ENCODE measurements at places on chromosomes 13 and 19.

GRCh38 chr13:59034198-59034597 is 1129.5 kb downstream of the DIAPH3 start:
- DNase-seq: no peak

- DNase-seq: no peak
These were observed 26.2 kb downstream of the TMEM161A start for GRCh38 chr19:19111967-19112580.

- DNase-seq: peak; percentile 51
These were observed at the start of gene LHFPL6 for GRCh38 chr13:39602614-39603366. Gene LHFPL6 (minus strand): TSS chr13:39603193.

DNA sequence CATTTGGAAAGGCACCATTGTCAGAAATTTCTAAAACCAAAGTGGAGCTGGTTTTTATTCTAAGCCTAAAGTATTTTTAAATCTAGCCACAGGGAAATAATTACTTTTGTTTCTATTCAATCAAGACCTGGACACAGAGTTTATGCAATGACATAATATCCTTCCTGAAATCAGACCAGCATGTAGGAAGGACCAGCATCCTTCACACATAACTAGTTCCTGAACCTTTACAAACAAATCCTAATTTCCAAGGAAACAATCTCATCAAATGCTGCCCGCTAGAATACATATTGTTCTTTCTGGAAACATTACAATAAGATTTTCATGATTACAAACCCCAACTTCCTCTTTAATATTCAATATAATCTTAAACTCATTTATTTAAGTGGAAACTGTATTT is 1.5 kb downstream of the STARD13 start:
- no peak for DNase-seq

GRCh38 chr19:18796239-18796638 is 5.1 kb upstream of the COMP start:
- no peak for DNase-seq

GRCh38 chr19:40724855-40725254 is 7.9 kb downstream of the ITPKC start:
- no peak for DNase-seq

GRCh38 chr19:33171222-33171795 is 22.8 kb upstream of the LRP3 start:
- DNase-seq: no peak

- DNase-seq: no peak
These were observed 59.4 kb downstream of the ZNF708 start for GRCh38 chr19:21269813-21270212.

DNA sequence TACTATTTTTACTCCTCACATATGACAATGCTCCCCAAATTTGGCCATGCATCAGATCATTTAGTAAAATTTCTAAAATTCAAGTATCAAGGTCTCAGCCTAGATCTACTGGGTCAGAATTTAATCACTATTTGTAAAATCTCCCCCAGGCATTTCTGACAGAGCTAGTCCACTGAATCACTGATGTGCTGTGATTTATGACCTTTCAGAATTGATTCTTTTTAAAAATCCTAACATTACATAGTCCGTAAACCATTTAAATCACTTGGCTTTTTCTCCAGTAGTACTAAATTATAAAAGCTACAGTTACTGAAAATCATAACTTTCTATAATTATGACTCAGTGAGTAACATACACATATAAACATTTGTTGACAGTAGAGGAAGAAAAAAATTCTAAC is 92.8 kb upstream of the RAP2A start:
- DNase-seq: no peak

DNA sequence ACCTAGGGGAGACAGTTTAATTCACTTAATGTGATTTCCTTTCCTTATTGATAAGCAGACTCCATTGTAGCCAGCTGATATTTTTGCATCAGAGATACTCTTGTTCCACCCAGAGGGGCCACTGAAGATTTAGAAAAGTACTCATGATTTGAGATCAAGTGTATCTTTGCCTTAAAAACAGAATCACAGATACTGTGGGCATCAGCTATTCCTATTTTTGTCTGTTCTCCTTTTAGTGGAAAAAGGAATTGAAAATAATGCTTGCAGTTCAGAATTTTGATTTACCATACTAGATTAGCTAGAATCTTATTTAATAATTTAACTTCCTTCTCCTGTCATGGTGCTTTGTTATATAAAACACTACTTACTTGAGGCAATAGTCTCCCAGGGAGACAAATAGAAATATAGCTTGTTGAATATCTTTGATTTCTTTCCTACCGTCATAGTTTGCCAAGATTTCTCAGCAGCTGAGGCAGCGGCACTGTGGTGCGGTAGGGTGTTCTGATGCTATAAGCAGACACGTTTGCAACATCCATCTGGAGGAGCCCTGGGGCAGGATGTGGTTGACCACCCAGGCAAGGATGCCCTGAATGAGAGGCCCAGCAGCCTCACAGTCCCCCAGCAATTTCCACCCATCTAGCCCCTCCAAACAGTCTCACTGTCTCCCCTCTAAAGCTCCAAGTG is 47.0 kb upstream of the RAP2A start:
- DNase-seq: no peak

GRCh38 chr19:18230941-18231734 is 4.9 kb upstream of the PDE4C start:
- no peak for DNase-seq

DNA sequence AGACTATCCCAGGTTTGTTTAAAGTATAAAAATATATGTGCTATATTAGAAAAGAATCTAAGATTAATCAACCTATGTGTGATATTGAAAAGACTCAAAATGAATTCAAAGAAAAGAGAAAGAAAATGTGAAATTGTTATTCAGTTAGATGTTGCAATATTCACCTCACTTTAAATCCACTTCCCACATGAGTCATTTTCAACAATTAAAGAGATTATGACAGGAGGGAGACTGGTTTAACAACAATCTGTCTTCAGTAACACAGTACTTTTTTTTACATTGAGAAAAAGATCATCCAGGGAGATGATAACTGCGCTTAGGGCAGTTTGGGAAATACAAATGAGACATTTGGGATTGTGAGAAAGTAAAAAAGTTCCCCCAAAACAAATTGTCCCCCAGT is 1246.2 kb downstream of the SLITRK1 start:
- no peak for DNase-seq

- no peak for DNase-seq
These were observed 425.5 kb downstream of the PCDH20 start for GRCh38 chr13:60990032-60990733.

GRCh38 chr13:75762076-75762937 is 126.2 kb downstream of the LMO7 start:
- peak; percentile 51 for DNase-seq

DNA sequence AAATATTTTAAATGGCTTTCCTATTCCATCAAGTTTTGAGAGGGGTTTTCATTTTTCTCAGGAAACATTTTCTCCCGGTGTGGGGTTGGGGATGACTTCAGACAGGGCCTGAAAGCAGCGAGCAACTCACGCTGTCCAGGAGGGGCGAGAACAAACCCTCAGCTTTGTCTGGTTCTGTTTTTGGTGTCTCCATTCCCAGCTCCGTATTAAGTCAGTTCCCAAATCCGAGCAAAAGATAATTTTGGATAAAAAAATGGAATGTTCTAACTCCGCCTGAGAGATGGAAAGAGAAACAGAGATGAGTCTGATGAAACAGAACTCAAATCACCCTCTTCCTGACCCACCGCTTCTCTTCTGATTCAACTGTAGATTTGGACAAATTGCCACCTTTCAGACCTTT is 38.4 kb downstream of the RFX2 start:
- no peak for DNase-seq

DNA sequence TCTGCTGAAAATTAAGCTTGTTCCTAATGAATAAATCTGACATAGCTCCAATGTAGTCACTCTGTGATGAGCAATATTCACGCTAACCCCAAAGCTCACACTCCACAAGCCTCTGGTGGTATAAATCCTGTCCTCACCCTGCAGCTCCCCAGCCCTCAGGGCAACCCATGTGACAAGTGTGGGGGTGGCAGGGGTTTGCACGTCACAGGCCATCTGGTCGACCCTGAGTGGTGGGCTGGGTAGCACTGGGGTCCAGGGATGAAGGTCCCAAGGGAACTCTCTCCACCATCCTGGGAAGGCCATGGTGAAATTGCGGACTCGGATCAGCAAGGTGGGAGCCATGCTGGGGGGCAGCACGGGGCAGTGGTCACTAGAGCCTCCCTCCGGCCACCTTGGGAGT is 100.0 kb upstream of the SOX1 start:
- no peak for DNase-seq

DNA sequence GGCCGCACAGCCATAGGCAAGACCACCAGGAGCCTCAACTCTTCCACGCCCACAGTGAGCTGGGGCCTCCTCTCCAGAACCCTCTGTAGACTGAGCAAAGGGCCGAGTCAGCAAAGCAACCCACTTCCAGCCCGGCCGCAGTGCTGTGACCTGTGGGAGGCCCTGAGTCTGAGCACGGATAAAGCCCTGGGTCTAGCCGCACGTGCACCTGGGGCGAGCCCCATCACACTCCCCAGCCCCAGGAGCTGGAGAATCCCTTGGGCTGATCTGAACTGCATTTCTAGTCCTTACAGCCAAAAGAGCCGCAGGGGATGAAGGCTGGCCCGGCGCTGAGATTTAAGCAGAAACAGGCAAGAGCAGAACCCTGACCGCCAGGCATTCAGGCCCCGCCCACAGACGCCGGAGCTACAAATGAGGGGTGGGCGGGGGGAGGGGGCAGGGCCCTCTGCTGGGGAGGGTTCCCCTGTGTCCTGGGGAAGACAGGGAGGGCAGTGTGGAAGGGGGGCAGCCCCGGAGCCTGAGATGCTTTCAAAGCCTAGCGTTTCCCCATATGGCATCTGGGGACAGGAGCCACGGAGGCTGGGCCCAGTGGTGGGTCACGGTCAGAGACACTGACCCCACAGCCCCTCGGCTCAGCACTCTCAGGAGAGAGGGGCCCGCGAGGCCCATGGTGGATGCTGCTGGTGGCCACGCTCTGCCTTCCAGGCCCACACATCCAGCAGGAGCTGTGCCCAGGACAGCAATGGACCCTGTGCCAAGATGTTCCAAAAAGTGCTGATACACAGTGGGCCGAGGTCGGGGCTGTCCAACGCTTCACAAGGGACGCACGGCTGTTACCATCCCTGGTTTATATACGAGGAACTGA is 4.9 kb downstream of the TMEM259 start:
- DNase-seq: no peak

GRCh38 chr13:69912630-69913029 is 195.0 kb upstream of the ATXN8OS start:
- no peak for DNase-seq

DNA sequence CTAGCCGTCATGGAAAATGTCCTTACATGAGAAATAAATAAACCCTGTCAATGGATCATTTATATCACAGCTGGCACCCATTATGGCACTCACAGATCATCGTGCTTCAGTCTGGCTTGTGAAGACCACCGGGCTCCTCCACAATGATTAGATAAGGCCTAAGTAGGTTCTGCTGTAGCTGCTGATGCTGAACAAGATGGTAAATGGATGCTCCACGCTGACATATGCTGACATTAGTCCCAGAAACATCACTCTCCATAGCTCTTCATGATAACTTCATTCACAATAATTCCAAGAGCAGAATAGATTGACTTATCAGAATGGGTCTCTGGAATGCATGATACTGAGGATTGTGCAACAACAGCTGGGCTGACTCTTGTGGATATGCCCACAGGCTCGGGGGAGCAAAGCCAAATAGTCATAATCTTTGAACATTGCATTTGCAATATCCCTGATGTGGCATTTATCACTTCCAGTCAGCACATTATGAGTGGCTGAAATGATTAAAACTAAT is 63.8 kb upstream of the RXFP2 start:
- no peak for DNase-seq

DNA sequence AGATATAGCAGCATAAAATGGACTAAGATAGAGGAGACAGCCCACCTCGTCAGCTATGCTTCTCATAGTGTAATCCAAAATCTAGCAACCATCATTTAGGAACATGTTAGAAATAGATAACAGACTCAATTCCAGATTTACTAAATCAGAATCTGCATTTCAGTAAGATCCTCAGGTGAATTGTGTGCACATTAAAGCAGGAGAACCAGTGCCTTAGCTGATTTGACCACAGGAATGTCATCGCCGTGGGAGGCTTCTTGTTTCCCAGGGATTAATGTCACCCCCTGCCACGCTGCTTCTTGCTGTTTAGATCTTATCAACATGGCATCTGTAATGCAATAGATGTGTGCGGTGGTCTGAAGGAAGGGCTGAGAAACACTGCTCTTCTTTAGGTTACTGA is 84.0 kb downstream of the GPC5 start:
- no peak for DNase-seq

GRCh38 chr13:71634602-71635443 is 232.2 kb downstream of the DACH1 start:
- DNase-seq: no peak

DNA sequence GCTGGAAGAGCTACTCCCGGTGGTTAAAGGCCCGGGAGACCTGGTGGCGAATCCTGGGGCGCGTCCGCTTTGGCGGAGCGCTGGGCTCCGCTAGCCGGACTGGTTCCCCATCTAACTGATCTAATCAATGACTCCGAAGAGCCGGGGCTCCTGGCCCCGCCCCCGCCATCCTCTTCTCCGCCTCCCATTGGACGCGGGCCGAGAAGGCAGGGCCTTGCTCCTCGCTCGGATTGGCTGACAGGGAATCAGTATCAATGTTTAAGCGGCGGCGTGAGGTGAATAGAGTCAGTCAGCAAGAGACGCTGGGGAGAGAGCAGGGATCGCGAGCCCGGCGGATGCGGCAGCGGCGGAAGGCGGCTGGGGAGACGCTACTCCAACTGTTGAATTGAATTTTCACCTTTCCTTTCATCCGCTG is 1.7 kb upstream of the PCDH17 start:
- no peak for DNase-seq

DNA sequence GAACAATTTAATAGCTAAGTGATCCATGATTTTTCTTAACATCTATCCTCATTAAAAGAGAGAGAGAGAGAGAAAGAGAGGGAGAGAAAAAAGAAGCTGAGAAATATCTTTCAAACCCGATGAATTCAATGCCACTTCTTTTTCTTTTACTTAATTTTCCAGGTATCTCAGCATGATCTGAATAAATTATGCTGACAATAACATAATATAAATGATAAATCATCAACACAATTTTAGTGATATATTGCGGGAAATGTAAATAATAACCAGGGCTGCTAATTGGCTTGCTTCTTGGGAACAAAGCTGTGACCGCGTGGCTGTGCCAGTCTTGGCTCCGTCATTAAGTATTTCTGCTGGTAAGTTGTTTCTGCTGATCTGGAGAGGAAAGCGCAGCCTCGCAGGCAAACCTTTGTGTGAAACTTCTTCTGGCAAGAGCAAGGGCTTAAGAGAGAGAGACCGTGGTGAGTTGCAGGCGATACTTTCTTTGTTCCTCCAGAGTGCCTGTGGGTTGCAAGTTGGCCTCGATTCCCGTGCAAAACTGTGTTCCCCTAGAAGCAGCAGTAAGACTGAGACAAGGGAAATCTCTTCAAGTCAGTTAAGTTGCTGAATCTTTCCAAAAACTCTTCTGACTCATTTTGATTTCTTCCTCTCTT is 489.1 kb upstream of the TSHZ3 start:
- no peak for DNase-seq

GRCh38 chr13:51330791-51331190 is 8.7 kb upstream of the SERPINE3 start:
- DNase-seq: no peak

Measured in activated CD4-positive, alpha-beta T cell treated with anti-CD3 and anti-CD28 coated beads, Interleukin-2, amount 50 U/mL, for 24 hours (primary cell).